ENCODE measurements at places on chromosomes 11 and 22.

DNA sequence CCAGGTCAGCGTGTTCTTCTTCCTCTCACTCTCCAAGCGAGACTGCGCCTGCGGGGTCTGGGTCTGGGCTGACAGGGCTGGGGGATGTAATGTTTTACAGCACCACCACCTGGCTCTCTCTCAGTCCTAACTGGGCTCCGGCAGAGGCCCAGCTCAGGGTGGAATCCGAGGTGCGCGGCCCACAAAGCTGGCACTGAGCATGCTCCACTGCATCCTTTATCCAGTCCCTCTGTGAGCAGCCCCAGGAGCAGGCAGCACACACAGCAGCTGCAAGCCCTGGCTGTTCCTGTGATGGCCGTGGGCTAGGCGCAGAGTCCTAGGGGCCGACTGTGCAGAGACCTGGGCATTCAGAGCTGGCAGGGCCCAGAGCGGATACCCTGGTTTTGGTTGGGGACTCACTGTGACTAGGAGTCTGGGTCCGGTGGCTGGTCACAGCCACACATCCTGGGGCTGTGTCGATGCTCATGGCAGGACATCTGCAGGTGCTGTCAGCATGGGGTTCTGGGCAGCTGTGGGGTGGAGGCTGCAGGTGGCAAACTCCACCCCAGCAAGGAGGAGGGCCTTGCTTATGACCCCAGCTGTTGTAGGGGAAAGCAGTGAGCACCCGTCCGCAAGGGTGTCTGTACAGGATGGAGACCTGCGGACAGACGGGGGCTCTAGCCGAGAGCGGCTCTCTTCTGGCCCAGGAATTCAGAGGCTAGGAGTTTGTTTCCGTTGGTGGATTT is 4.0 kb downstream of the LRRC75B start:
- no peak for DNase-seq

GRCh38 chr11:110077831-110078325 is 15.3 kb upstream of the ZC3H12C start:
- no peak for DNase-seq

- DNase-seq = no peak
Measured at GRCh38 chr11:75879737-75880136, 64.7 kb downstream of the UVRAG start.

GRCh38 chr11:4932751-4933150 is 8.6 kb upstream of the OR51G1 start:
- no peak for DNase-seq

- DNase-seq = no peak
Measured at GRCh38 chr22:30398685-30399680, 2.2 kb downstream of the SEC14L2 start.

DNA sequence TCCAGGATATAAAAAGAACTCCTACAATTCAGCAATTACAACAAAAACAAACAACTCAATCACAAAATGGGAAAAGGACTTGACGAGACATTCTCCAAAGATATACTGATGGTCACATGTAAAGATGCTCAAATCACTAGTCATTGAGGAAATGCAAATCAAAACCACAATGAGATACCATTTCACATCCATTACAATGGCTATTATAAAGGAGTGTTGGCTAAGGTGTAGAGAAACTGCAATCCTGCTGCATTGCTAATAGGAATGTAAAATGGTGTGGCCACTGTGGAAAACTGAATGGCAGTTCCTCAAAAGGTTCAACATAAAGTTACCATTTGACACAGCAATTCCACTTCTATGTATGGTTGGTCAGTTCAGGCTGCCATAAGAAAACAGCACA is 11.8 kb upstream of the TBCEL start:
- no peak for DNase-seq

- DNase-seq = no peak
Measured at GRCh38 chr11:60761436-60762190, 4.9 kb downstream of the MS4A15 start.

DNA sequence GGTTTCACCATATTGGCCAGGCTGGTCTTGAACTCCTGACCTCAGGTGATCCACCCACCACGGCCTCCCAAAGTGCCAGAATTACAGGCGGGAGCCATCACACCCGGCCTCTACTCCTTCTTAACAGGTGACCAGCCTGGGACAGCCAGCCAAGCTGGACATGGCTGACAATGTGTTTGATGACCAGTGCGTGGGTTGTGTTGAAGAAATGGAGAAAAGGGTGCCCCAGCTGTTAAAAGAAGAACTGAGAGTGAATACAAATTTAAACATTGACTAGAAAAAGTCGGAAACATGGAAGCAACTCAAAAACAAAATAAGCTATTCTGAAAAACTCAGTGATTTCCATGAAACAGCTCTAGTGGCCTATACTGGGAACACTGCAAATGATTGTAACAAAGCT is 86.5 kb upstream of the CLPB start:
- DNase-seq = no peak

DNA sequence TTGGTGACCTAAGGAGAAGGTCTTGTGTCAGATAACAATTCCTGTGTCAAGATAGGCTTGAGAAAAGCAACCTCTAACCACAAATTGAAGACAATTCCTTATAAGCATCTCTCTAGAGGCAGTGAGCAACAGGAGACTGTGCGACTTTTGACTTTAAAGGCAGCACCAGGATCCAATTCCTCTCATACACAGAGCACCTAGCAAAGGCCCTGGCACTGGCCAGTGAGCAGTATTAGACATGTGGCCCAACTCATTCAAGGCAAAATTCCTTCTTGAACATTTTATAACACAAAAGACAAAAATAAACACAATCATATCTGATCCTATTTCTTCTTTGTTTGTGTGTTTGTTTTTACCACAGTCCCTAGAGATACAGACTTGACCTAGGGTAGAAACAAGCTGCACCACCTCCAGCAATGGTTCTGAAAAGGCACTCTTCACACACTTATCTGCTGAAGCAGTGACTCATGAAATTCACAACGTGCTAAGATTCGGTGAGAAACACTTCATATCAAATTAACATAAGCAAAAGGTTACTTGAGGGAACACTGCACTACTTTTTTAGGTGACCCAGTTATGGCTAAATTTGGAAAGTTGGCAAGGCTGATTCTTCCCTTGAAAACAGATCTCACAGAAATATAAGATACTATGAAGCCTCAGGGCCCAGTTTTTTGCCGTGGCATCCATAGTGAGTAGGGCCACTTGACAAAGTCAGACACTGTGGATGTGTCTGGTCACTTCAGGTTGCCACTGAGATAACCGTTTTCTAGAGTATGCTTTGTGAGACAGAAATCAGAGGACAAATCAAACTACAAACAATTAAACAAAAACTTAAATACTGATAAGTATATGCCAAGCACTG is 1018.9 kb downstream of the DLG2 start:
- DNase-seq = no peak

DNA sequence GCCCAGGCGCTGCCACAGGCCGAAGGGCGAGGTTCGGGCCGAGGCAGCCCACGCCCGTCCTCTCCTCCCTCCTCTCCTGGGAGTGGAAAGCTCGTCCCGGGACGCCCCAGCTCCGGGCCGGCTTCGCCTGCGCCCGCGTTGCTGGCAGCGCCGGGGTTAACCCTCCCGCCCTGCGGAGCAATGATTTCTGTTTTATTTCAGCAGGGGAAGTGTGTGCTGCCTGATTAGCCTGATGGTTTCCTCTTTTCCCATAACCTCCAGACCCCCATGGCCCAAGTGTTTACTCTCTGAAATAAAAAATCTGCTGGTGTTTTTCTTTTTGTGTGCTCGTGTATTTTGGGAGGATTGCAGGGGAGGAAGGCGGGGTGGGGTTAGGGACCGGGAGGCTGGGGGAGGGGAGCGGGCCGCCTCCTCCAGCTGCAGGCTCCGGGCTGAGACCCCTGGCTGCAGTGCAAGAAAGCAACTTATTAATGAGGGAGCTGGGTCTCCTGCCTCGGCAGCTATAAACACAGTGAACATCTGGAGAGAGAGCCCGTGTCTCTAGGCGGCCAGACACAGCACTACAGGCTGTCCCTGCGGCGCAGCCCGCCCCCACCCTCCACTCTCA is 38.6 kb downstream of the ETS1 start:
- no peak for DNase-seq

DNA sequence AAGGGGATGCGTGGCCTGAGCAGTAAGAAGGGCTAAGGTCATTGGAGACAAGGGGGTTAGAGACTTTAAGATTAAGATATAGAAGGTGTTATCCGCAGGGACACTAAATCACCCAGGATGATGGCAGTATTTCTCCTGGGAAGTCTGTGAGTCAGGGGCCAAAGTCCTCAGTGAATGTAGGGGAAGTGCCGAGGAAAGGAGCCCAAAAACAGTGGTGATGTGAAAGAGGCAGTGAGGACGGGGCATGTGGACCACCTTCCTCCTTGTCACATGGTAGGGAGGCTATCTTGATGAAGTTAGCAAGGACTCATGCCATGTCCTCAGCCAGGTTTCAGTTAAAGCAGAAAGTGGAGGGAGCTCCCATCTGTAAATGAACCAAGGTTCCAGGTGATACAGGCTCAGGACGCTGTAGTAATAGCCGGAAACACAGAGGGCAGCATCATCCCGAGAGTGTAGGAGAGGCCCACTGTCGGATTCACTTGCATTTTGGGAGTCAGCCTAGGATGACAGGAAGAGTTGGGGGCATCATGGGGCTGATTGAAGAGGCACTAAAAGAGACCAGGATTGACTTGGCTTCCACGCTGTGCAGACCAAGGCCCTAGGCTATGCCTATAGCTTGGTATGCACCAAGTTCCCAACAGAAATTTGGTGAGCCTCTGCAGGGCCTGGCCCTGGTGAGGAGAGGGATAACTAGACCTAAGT is 33.5 kb downstream of the WEE1 start:
- DNase-seq = no peak

DNA sequence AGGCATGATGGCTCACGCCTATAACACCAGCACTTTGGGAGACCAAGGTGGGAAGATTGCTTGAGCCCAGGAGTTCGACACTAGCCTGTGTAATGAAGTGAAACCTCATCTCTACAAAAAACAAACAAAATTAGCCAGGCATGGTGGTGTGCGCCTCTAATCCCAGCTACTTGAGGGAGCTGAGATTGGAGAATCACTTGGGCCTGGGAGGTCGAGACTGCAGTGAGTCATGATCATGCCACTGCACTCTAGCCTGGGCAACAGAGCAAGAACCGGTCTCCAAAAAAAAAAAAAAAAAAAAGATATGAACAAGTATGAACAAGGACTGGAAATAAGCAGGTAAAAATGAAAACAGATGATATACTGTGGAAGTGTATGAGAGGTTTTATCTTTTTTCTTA is 54.1 kb upstream of the SOX6 start:
- DNase-seq = no peak

DNA sequence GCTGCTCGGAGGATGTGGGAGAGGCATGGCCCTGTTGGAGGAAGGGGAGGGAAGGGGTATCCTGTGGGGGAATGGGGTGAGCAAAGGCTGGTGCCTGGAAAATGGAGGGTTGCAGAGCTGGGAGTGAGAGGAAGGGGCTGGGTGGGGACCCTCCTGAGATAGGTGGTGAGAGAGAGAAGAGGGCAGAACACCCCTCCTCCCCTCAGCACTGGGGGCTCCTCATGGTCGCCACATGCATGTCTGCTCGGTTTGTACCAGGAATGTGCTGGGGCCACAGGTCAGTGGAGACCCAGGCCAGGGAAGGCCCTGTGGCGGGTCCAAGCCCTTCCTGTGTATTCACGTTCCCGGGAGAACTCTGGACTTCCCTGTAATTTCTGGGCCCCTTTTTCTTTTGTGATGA is 27.8 kb upstream of the ACR start:
- no peak for DNase-seq

GRCh38 chr11:64297699-64298358 is 2.3 kb upstream of the CATSPERZ start:
- DNase-seq = no peak

DNA sequence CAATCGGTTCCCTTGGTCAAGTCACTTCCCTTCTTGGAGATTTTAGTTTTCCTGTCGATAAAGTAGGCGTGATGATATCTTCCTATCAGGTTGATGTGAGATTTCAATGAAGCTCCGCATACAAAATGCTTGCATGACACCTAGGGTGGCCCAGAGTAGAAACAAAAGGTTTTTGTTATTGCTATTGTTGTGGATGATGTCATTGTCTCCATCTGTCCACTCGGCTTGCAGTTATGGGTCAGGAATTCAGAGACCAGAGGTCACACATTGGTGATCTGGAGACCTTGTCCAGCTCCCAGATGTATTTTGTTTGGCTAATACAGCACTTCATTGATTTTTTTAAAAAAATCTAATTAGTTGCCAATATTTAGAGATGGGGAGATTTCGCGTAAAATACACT is 382.1 kb downstream of the MN1 start:
- no peak for DNase-seq

GRCh38 chr22:38774496-38775166 is 18.8 kb upstream of the SUN2 start:
- no peak for DNase-seq
